ENCODE measurements at places on chromosomes 11 and 22. TPM values are rescaled to one million over a fixed set of nuclear protein-coding genes. Genes with fewer than 3 reads are reported as not detected.

DNA sequence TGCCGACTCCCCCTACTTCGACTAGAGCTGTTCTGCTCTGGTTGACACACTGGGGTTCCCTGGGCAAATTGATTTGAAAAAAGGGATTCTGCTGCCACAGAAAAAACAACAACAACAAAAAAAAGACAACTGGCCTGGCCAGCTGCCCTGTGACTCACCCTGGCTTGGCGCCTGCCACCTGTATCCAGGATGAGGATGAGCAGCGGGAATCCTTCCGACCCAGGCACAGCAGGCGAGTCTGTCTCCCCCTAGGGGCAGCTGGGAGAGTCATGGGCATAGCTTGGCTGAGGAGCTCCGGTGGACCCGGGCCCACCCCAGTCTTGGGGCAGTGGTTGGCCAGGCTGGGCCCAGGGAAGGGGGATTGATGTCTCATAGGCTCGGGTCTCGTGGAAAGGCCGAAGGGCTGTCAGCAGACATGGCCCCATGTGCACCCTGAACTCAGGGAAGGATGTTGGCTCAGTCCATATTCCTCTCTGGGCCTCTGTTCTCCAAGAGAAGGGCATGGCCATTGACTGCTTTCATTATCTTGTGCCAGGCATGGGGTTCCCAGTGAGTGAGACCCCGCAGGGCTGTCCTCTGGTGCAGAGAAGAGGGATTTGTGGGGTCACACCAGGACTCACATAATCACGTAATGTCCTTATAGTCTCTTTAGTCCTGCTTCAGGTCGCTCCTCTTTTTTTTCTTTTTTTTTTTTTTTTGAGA is 10.4 kb upstream of the SUN2 start:
- DNase-seq: peak; percentile 82

The KCNJ11 gene
- not detected for total RNA-seq

DNA sequence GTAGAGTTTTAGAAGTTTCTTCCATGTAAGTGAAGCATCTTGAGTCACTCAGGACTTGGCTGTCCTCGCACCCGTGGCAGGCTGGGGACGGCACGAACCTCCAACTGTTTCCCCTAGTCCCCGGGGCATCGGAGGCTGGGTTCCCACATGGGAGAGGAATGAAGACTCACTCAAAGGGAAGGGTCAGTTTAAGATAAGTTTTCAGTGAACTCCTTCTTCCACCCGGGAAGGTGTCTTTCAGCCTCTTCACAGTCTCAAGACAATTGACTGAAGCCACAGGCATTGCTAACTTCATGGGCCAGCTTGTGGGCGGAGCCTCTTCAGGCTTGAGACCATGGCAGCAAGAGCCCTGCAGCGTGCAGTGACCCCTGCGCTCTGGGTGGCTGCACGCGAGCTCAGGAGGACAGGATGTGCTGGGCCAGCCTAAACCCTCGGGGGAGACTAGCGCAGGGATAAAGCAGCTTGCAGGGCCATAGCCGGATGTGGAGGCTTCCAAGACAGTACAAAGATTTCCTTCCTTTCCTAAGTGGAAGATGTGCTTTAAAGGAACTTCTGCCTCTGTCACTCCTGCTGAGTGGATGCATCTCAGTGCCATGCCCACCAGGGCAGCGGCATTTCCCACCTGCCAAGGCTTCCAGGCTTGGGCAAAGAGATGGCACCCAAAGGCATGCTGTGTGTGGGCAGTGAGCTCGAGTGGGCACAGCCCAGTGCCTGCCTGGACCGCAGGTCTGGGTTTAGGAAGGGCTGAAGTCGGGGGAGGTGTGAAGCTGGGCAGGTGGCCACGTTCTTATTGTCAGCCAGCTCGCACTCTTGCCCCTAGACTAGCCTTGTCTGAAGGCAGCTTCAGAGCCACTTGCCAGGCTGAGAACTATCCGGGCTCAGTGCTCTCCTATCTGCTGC is 32.9 kb downstream of the PPIL2 start:
- peak; percentile 41 for DNase-seq

DNA sequence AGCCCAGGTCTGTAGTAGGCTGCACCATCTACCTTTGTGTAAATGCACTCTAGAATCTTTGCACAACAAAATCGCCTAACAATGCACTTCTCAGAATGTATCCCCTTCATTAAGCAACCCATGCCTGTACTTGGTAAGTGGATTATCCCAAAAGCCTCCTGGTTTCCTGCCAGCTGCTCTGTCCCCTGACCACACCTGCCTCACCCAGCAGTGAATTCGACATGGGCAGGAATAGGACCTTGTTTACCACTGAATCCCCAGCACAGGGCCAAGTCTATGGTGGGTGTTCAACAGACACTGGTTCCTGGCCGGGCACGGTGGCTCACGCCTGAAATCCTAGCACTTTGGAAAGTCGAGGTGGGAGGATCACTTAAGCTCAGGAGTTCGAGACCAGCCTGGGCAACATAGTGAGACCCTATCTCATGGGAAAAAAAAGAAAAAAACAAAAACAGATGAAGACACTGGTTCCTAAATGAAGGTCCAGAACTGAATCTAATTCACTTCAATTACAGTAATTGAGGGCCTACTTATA is 5.1 kb upstream of the SYCE3 start:
- no peak for DNase-seq

The MAJIN gene
- total RNA-seq: not detected

GRCh38 chr11:28144808-28145207 is 36.6 kb downstream of the METTL15 start:
- no peak for DNase-seq

DNA sequence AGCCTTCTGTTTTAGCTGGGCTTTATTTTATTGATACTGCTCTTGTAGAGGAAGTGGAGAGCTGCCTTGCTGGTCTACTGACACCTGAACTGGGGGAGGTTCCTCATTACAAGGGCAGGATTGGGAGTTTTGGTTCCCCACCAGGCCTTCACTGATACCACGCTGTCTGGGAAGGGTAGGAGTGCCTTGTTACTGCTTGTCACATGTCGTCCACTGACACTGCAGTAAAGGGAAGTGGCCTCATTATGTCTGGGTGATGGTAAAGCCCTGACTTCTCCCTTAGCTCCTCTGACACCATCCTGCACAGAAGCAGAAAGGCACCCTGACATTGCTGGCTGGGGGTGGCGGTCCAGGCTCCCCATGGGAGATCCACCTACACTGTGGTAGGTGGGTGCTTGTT is 38.7 kb upstream of the ELF5 start:
- DNase-seq: no peak

The TSGA10IP gene
- not detected for total RNA-seq

GRCh38 chr11:765025-765801 is 12.1 kb downstream of the GATD1 start:
- peak; percentile 63 for DNase-seq

- DNase-seq: peak; percentile 52
These were observed 473 bp downstream of the FNBP4 start for GRCh38 chr11:47766509-47767227.

The TMEM151A gene
- 1.8 TPM for total RNA-seq

GRCh38 chr22:20354238-20354975 is 34.5 kb upstream of the DGCR6L start:
- DNase-seq: no peak

GRCh38 chr11:82996966-82997606 is 74.6 kb downstream of the RAB30 start:
- no peak for DNase-seq

DNA sequence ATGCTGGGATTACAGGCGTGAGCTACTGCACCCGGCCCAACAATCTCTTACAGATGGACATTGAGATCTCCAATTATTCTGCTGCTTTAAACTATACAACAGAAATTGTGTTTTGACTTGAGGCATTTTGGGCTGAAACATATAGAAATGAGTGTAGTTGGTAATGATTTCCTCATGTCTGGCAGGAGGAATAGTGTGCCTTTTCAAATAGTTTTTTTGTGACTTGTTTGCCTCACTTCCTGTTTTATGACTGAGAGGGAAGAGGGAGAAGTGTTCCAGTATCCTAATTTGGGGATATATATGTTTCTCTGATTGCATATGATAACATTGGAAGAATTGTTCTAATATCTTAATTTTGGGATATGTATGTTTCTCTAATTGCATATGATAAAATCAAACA is 40.2 kb downstream of the EP300 start:
- no peak for DNase-seq

The LRRC56 gene
- total RNA-seq: 0.11 TPM

The MADD gene
- 15.7 TPM for total RNA-seq

The SLC22A6 gene
- not detected for total RNA-seq

DNA sequence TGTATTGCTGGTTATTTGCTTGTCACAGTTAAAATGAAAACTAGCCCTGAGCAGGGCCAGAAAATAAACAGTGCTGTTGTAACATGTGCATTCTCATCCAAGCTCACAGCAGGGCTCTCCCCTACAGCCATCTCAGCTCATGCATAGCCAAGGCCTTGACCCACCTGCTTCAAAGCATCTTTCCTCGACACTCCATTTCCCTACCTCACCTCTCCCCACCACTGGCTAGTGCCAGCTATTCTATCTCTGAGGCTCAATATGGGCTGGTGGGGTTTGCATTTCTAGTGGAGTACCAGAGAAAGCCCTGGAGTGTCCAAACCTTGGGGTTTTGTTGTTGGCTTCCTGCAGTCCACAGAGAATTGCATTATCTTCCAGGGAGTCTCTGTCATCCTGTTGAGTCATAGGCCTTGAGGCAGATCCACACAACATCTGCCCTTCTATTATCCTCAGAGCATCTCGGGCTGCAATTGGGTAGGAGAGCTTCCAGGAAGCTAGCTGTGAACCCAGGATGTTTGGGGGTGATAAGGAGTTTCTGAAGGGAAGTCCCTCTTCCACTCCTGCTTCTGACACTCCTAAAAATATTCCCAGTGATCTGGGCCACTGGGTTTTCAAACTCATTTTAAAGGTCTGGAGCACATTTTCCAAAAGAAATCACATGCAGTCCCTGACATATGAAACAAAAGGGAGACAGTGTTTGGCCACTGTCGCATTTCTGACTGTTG is 36.1 kb upstream of the AMOTL1 start:
- DNase-seq: peak; percentile 76

The GDPD4 gene
- not detected for total RNA-seq

DNA sequence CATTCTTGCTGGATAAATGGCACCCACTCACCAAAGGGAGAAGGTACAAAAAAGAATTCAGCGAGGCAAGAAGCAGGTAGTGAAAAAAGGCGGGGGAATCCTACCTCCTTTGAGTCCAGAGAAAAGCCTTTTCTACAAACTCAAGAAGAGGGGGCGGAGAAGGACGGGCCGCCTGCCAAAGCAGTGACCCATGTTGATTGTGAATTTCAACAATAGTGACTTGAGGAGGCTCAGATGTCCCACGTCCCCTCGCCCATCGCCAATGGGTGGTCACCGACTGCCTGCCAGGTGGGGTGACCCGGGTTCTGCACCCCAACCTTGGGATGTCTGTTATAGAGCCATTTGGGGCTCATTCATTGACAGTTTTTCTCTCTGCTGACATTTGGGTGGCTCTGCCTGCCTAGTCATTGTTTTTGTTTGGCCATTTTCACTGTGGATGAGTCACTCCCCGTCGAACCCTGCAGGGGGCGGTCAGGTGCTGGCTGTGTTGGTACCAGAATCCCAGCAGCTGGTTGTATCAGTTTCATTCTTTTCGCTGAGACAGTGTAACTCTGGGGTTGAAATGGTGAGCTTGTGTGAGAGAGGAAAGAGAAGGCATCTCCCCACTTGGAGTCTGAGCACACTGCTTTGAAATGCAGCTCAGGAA is 163.4 kb upstream of the NCAM1 start:
- DNase-seq: peak; percentile 66

DNA sequence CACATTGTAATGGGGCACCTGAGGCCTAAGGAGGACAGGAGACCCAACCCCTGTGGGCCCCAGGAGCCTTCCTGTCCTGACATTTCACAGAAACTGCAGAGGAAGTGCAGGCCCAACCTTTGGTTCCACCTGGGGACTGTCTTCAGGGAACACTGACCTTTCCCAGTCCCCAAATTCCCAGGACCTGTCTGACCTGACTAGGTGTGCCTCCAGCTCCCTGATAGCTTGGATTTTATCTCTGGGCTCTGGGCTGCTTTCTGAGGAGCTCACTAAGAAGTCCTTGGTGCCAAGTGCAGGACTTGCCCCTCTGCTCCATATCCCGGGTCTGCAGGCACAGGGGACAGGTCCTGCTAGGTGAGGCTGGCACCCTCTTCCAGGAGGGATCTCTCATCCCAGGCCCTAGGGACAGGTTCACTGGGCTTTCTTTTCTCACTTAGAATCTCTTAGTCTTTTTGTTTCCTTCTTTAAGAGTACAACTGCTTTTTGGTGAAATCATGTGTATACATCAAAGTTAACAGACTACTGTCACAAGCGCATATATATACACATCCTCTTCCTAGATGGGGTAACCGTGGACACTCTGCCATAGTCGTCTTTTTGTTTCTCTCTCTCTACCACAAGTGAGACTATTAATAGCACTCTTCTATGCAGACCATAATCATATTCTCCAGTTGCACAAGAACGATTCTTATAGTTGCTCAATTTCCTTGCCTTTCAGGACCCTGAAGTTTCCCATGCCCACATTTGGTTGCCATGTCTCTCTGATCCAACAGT is 72.0 kb upstream of the IGLL5 start:
- DNase-seq: no peak

The SLC25A18 gene
- not detected for total RNA-seq

- DNase-seq: no peak
These were observed 607 bp upstream of the ROBO4 start for GRCh38 chr11:124898263-124898680.

DNA sequence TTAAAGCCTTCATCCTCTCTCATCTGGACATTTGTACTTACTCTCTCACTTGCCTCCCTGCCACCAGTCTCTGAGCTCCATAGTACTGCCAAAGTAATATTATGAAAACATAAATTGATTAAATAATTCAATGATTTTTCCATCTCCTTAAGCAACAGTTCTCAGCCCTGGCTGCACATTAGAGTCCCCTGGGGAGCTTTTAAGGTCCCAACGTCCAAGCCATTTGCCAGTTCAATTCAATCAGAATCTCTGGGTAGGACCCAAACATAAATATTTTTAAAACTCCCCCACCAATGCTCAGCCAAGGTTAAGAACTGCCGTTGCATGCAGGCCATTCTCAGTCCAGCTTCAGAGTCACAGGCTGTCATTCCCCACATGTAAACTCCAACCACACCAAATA is 114.4 kb upstream of the BMAL1 start:
- no peak for DNase-seq

The OSBPL5 gene
- total RNA-seq: 11.7 TPM

The TMEM86A gene
- 5.3 TPM for total RNA-seq

All from SK-MEL-5 (cell line).